ENCODE measurements at places on chromosomes 5 and 9.

DNA sequence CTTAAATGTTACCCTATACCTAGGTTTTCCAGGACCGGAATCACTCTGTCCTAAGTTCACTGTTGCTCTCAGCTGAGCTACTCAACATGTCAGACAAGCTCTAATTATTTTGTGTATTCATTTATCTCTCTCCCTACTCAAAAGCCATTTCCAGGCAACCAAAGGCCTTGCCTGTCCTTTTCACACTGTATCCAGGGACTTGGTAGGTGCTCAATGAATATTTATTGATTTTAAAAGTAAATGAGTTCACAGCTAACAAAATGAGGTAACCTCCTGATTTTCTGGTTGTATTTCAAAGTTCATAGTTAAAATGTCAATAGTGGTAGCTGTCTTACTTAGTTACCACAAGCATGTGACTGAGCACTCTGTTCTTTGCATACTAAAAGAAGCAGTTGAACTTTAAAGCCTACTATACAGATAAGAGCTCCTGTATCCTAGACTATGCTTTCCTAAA is 522.2 kb downstream of the ACTL7B start:
- no peak for DNase-seq

GRCh38 chr5:138464008-138464387 is 1.3 kb upstream of the EGR1 start:
- peak; percentile 73 for DNase-seq

- DNase-seq, result no peak
Measured at GRCh38 chr9:131423171-131423581, 29.3 kb downstream of the PRRC2B start.

GRCh38 chr9:104586496-104587180 is 12.6 kb downstream of the OR13C5 start:
- no peak for DNase-seq

GRCh38 chr5:132470596-132470995 is 20.0 kb downstream of the IRF1 start:
- no peak for DNase-seq

DNA sequence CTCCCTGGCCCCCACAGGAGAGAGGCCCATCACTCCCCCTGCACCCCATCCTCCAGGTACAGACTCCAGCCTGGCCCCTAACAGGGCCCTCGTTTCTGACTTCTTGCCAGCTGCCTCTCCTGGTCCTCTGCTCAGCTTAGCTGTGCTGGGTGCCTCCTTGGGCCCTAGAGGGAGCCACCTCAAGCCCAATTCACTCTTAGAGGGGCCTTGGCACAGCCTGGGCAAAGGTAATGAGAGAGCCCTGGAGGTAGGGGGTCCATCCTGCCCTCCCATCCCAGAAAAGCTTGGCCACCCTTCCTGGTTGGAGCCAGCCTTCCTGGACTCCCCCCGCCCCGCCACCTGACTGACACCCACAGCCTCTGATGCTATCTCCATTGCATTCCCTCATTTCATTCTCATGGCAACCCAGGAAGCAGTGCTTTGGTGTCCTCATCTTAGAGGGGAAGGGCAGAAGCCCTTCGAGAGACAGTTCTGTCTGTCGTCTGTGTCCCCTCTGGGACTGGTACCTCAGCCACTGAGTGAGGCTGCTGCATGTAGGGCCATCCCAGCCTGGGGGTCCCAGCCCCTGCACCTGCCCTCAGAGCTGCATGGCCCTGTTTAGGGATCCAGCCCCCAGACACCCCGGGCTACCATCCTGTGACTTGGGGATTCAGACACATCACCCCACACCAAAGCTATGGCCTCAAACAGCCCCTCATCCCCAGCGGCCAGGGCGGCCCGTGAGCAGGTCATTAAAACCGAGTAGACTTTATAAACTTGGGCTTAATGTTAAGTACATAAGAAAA is 95.5 kb downstream of the BARX1 start:
- DNase-seq, result no peak

DNA sequence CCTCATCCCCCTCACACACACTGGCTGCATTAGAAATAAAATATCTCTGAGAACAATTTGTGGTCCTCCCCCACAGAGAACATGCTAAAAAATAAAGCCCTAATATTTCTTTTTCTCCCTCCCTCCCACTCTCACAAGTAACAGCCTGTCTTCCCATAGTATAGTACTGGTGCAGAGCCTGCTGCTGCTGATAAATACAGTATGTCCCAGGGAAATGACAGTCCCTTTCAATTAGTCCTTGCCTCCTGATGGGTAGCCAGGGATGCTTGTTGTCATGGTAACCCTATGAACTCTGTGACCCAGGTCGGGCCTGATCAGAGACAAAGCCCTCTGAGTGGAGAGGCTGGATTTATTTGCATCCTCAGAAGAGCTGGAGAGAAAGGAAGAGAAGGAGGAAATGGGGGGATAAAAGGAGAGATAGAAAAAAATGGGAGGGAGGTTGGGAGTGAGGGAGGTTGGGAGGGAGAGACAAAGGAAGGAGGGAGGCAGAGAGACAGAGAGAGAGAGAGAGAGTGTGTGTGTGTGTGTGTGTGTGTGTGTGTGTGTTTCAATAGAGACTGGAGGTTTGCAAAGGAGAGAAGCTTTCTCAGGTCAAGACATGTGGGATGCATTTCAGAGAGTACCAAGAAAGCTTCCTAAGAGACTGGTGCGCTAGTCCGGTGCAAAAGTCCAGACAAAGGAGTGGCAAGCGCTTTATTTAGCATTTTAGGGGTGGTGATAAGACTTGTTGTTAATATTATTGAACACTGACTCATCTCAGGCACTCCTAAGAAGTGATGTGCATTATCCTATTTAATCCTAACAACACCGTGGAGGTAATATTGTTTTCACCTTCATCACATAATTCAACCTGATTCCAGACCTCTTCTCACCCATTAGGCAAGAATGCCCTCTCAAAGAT is 260.8 kb downstream of the FAM114A2 start:
- no peak for DNase-seq

GRCh38 chr9:115164511-115164974 is 46.6 kb upstream of the TNC start:
- DNase-seq, result no peak

- DNase-seq, result no peak
Measured at GRCh38 chr5:55535199-55535905, 588 bp upstream of the PLPP1 start.

GRCh38 chr5:88952996-88953643 is 70.1 kb upstream of the MEF2C start:
- DNase-seq, result no peak

DNA sequence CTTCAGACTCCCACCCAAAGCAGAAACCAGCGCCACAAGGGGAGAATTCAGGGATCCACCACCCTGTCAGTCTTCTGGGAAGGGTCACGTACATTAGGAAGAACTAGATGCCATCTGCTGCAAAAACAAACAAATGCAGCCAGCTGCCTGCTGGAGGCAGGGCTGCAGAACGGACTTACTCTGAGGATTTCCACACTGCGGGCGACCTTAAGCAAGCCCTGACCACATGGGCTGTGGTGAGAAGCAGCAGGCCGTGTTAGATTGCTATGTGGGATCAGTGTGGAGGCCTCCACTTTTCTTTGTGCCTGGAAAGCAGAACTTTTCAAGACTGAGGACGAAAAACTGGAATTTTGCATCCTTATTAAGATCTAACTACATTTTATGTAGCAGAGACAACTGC is 13.4 kb upstream of the LTC4S start:
- DNase-seq, result no peak

DNA sequence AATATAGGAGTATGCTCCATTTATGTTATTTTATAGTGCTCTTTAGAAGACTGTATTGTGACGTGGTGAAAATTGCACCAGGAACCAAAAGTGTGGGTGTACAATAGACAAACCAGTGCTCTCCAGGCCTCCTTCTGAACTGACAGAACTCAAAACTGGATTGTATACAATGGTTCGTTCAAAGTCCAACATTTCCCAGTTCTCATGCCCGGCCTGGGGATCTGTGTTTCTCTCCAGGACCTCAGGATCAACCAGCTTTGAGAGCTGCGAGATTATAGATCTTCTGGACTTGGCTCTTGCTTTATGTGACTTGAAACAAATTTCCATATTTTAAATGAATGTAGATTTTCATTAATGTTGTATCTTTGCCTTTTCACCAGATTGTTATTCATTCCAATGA is 60.8 kb upstream of the CER1 start:
- no peak for DNase-seq

DNA sequence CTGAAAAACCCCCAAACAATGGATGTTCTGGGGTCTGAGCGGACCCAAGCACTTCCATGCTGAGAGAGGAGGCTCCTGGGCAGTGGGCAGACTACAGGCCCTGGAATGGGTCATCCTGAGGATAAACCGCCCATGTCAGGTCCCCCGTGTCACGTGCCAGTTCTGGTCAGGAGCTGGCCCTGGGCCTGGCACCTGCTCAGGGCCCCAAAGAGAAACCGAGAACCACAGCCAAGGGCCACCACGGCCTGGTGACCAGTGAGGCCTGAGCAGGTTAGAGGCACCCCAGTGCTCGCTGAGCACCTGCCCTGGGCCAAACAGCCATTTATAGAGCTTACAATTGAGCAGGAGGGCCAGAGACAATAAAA is 15.8 kb downstream of the LMAN2 start:
- DNase-seq, result no peak

DNA sequence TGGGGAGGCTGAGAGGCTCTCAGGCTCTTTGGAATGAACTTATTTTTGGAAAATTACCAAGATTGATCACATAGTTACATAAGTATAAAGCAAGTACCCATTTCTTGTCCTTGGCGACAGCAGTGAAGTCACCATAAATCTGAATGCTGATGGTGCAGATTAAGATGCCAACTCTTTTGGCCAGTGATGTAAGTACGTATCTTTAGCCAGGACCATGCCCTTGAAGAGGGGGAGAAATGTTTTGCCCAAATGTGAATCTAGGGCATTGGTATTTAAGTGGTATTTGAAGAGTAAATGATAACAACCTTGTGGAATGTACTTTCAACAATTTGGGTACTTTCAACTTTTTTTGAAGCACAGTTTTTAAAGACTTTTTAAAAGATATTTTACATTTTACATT is 68.2 kb upstream of the RAD23B start:
- no peak for DNase-seq

DNA sequence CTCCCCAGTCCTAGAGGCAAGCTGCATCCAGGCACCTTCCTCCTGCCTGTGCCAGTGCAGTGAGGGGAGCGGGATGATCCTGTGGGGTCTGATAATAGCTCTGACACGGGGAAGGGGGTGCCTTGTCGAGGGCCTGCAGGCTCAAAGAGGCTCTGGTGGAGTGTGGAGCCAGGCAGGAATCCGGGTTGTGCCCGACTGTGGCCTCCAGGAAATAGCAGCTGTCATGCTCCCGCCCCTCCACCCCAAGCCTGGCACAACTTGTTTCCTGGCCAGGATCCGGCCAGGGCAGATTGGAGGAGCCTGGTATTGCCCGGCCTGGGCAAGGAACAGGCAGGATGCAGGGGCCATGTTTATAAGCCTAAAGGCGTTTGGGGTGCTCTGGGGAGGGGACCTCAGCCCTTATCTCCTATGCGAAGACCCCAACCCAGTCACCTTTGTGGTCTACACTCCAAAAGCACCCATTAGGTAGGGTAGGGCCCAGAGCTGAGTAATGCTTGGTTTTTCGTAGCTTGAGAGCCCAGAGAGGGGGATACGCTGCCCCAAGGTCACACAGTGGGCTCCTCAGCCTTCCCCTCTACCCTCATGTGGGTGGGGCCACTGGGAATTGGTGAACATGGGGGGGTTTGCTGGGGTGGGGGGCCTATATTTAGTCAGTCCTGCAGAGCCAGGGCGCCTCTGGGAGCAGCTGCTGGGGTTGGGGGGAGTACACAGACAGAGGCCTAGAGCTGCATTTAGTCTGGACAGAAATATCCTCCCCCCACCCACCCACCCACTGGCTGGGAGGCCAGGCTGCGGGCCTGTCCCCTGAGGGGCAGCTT is 12.2 kb downstream of the CXXC5 start:
- DNase-seq, result no peak

GRCh38 chr5:18098691-18099090 is 464.4 kb downstream of the TAF11L14 start:
- no peak for DNase-seq

- no peak for DNase-seq
Measured at GRCh38 chr5:68381909-68382308, 166.4 kb downstream of the PIK3R1 start.

GRCh38 chr5:173056783-173057061 is 570 bp downstream of the CREBRF start:
- no peak for DNase-seq

DNA sequence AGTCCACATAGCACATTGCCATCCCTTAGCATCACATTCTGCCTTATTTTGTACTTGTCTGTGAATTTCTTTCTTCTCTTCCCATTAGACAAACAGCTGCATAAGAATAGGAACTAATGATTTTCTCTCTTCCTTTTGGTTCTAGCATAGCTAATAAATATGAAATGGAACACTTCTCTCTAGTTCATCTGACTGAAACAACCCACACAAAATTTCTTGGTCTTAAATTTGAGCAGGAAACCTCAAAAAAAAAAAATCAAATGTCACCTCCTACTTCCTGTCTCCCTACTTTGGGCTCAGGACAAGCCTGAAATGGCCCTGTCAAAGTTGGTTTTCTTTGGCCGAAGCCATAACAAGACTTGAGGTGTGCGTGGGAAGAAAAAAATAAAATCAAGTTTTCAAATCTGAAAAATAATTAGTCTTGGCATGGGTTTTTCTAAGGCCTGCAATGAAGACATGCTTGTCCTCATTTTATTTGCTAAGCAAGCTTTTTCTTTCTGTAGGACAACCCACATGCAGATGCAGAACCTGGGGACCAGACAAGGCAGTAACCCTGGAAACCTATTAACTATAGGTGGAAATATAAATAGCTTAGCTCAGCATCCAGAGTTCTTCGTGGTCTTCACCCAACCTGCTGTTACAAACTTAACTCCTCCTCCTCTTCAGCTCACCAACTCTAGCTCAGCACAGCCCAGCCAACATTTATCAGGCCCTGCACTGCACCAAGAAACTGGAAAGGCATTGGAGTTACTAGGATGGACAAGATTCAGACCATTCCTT is 523.5 kb upstream of the KLF4 start:
- no peak for DNase-seq

- DNase-seq, result no peak
Measured at GRCh38 chr5:15518786-15519185, 18.8 kb downstream of the FBXL7 start.

GRCh38 chr5:135551593-135552447 is 16.1 kb upstream of the NEUROG1 start:
- no peak for DNase-seq

DNA sequence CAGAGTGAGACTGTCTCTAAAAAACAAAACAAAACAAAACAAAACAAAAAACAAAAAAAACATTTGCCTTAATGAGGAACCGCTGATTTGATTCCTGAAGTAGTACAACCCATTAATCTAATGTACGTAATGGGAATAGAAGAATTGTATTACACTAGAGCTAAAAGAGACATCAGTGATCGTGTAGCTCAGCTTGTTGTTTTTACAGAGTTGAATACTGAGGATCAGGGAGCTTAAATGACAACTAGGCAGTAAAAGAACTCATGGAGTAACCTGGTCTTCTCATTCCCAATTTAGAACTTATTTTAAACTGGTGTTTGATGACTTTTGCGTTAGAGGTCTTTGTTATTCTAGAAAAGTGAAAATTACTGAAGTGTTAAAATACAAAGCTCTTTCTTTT is 65.1 kb upstream of the SLC28A3 start:
- no peak for DNase-seq
